ENCODE measurements at places on chromosomes 11 and 22.

DNA sequence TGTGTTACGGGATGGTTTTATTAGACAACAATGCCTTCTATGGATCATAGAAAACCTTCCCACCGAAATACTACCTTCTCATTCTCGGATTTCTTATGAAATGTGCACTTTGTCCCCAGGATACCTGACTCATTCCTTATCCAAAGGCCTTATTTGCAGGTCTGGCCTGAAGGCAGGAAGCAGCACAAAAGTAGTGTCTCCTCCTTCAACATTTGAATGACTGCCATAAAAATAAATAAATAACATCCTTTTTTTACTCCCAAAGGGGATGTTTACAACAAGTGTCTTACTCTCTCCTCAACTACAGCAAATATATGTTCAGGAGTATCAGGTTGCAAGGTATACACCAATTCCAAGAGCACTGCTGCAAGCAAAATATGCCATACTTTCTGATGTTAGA is 41.6 kb upstream of the PAK1 start:
- no peak for DNase-seq

DNA sequence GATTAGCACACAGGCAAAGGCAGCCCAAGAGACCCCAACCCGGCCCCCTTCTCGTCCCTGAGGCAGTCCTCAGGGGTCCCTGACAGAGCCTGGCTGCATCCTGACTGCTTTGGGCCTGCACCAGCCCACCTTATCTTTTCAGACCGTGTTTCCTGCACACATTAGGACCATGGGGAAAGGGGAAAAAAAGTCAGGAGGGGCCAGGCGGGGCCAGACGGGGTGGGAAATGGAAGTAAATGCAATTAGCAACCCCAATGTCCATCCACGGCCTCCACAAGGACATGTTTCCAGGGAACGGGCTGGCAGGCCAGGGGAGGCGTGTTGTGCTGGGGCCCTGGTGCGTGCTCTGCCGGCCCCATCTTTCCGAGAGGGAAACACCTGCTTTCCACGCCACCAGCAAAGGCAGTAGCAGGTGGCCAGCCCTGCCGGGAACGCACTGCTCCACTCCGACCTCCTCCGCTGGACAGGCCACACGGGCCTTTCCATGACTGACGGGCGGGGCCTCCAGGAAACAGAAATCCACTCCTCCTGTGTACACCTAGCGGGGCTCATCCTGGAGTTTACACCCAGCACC is 7.4 kb downstream of the EHD1 start:
- DNase-seq: no peak

DNA sequence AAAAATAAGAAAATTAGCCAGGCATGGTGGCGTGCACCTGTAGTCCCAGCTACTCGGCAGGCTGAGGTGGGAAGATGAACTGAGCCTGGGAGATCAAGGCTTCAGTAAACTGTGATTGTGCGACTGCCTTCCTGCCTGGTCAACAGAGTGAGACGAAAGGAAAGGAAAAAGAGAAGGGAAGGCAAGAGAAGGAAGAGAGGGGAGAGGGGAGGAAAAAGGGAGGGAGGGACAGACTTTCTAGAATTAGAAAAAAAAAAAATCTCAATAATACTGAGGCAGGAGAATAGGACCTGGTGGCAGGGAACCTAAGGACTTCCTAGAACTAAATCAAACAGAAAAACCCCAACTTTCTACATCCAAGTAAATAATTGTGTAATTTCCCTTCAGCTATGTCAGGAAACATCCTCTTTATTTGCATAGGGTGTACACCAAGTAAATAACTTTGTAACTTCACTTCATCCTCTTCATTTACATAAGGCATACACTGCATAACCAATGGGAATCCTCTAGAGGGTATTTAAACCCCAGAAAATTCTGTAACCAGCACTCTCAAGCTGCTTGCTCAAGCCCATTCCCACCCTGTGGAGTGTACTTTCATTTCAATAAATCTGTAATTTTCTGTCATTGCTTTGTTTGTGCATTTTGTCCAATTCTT is 8.7 kb downstream of the SBF2 start:
- DNase-seq: no peak

GRCh38 chr22:17957693-17958092 is 66.7 kb downstream of the MICAL3 start:
- DNase-seq: no peak

- DNase-seq: no peak
These were observed 632.7 kb upstream of the CHORDC1 start for GRCh38 chr11:90855531-90855930.

GRCh38 chr11:118258410-118258809 is 5.7 kb downstream of the MPZL2 start:
- DNase-seq: no peak

- no peak for DNase-seq
These were observed 3.8 kb upstream of the C11orf91 start for GRCh38 chr11:33704240-33705002.

- no peak for DNase-seq
These were observed 3.7 kb downstream of the INSC start for GRCh38 chr11:15118431-15118830.

DNA sequence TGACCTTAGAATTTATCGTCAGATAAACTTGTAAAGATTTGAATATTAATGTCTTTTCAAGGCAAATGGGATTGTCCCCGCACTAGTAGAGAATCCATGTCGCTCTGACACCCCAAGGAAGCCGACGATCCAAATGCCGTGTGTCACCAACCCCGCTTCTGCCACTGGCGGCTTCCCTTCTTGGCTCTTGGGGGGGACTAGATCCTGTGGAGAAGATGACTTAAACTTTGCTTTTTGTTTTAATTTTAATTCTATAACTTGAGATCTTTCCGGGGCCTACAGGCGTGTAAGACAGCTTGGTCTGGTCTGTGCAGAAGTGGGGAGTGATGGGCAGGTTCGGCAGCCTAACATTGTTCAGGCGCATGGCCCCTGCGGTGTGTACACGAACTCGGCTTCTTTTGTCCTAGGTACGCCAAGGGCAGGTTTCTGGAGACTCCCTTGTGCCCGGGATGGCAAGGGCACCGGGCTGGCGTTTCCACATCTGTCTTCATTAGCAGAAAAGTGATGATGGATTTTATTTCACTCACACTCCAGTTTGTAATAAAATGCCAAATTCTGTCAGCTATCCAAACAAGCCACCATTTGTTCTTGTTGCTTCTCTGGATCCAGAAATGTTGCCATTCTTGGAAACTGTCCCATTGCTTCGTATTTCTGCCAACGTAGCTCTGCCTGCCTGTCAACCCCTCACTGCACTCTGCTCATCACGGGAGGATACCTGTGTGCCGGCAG is 6.7 kb downstream of the YDJC start:
- DNase-seq: no peak

DNA sequence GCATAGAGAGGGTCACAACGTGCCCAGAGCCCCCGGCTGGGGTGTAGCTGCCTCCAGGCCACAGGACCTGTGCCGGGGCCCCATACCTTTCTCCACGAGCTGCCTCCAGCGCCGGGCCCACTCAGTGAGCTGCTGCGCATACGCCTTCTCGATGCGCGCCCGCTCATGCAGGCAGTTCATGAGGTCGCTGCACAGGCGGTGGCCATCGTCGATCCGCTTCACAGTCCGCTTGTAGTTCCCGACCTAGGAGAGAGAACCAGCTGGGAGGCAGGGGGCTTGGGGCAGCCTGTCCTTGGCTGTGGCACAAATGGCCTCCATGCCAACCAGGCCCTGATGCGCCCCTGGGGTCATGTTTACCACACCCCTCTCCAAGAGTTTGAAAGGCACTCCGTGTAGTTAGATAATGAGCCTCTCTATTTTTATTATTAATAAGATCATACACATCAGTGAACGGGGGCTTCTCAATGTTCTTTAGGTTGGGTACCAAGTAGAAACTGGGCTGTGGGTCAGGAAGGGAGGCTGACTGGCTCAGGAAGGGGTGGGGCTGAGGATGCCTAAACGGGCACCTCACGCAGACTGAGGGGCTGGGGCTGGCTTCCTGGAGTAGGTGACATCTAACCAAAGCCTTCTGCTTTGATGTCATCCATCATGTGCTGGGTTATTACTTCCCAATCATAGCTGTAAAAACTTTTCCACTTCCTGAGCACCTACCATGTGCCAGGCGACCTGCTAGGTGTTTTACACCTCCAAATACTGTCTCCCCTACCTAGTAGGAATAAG is 36.5 kb upstream of the ARFGAP3 start:
- no peak for DNase-seq

DNA sequence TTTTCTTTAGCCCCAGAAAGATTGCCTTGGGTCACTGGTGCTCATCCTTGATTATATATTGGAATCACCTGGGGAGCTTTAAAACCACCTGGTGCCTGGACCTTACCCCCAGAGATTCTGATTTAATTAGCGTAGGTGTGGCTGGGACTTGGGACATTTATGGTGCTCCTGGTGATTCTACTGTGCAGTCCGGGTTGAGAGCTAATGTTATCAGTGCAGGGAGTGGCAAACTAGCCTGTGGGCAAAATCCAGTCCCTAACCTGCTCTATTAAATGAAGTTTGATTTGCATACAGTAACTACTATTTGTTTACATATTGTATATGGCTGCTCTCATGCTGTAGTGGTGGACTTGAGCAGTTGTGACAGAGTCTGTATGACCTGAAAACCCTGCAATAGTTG is 134.0 kb upstream of the SORL1-AS1 start:
- no peak for DNase-seq

GRCh38 chr11:23556163-23556750 is 696.0 kb upstream of the CCDC179 start:
- no peak for DNase-seq

DNA sequence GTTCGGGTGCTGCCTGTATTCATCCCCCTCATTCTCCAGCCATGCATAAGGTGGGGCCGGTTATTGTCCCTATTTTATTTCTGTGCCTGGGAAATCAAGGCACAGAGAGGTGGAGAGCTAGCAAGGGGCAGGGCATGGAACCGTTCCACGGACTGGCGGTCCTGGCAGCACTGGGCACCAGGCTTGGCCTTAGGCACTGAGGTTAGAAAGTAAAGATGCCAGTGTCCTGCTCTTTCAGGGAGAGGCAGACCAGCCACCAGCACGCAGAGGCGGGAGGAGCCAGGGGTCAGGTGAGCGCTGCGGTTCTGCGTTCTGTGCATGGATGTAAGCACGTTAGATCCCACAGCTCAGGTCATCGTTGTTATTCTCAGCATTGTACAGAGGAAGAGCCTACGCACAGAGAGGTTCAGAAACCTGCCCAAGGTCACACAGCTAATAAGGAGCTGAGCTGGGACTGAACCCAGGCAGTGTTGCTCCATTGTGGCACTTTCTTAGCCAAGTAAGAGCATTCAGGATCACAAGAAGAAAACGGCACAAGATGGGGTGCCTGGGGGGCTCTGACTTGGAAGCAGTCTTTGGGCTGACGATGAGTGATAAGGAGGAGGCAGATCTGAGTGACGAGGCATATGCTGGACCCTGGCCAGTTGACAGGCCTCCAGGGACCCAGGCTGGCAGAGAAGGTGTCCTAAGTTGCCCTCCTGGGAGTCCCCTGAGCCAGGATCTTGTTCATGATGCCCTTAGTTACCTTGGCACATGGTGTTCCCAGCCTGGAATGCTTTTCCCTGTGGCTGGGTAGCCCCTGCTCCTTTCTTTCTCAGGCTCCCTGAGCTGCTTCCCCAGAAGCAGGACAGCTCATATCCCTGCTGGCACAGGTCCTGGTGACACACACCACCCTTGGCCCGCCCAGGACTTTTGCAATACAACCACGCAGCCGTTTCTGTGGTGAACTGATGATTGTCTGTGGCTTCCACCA is 41.1 kb downstream of the OSBPL5 start:
- DNase-seq: peak; percentile 94

- DNase-seq: no peak
These were observed 1.3 kb downstream of the TP53I11 start for GRCh38 chr11:44949160-44950030.

GRCh38 chr11:44199298-44199697 is 103.8 kb downstream of the EXT2 start:
- no peak for DNase-seq

- no peak for DNase-seq
These were observed 35.7 kb downstream of the SERPIND1 start for GRCh38 chr22:20809538-20810185.

DNA sequence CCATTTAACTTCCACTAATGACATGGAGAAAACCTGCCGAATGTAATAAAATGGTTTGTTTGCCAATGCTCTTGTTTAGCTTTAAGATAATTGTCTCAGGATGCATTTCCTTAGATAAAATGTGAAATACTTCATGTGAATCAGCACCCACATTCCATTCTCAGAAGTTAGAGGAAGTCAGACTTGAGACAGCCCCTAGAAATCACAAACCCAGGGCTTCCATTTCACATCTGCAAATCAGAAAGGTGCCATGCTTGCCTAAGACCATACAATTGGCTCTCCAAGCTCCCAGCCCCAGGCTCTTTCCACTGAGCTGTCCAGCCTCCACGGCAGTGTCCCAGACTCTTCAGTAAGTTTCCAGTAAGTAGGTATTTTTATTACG is 35.6 kb upstream of the ADORA2A start:
- peak; percentile 65 for DNase-seq

- DNase-seq: peak; percentile 25
These were observed 7.7 kb downstream of the LHFPL7 start for GRCh38 chr22:24938741-24939341.

DNA sequence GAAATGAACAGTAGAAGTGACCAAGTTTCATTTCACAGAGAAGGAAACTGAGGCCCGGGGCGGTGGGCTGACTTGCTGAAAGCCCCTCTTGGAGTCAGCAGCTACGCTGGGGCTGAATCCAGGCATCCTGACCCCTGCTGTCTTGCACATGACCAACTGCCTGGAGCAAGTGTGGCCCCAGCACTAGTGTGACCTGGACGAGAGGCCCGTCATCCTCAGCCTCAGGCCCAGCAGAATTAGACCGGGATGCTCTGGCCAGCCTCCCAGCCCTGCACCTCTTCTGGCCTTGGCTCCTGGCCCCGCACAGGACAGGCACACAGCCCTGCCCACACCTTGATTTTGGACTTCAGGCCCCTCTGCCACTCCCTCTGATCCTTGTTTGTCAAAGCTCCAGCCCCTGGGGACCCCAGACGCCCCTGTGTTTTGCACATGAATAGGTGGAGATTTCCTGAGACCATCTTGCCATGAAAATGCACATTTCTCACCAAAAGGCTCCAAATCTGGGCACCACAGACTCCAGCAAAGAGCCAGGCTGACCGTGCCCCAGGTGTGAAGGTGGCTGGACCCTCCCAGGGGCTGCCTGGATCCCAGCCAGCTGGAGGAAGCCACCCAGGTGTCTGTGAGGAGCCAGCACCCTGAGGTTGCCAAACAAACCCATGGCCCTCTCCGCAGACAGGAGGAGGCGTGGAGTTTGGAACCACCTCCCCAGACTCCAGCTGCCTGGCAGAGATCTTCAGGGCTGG is 24.9 kb downstream of the FGF4 start:
- no peak for DNase-seq

DNA sequence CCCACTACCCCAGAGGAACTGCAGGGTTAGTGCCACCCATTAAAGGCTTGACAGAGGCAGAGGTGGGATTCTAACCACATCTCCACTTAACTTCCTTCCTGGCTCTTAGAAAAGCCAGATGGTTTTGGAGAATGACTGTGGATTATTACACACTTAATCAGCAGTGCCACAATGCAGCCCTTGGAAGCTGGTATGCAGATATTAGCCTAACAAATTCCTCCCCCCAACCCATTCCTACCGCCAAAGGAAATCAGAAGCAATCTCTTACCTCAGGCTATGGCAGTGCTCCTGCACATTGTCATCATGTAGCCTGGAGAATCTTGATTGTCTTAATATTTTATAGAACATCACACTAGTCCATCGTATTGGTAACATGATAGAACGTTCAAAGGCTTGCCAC is 23.2 kb upstream of the NRGN start:
- peak; percentile 38 for DNase-seq

- DNase-seq: peak; percentile 61
These were observed 27.0 kb upstream of the AMOTL1 start for GRCh38 chr11:94741022-94741679.
